ENCODE measurements at places on chromosomes 5 and 9.

DNA sequence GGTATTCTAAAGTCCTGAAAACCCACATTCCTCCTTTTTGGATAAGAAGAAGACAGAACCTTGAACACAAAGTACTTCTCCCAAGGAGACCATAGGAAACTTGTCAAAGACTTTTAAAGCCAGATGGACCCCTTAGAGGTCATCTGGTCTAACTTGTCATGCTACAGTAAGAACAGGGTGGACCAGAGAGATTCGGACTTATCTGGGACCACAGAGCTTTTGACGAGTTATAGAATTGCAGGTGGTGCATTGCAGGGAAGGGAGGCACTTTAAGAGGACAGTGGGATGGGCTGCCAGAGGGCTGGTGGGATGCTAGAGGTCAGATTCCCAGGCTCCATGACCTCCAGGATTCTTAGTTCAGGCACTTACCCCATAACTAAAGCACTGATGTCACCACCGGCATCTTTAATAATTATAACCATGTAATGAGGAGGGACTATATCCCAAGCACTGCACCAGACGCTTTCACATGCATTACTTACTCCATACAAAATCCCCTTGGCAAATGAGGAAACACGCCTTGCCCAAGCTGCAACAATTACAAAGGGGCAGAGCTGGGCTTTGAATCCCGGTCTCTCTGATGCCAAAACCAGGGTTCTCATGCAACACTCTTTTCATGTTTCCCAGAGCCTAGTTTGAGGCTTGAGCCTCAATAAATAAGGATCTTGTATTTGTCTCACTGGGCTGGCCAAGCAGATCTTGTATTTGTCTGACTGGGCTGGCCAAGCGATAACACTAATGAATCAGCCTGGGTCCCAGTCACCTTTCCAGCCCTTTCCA, 12.8 kb upstream of the GPX3 start:
- DNase-seq, result no peak

- no peak for DNase-seq
Observed at GRCh38 chr5:136135536-136135935, 2.9 kb downstream of the SMAD5 start.

DNA sequence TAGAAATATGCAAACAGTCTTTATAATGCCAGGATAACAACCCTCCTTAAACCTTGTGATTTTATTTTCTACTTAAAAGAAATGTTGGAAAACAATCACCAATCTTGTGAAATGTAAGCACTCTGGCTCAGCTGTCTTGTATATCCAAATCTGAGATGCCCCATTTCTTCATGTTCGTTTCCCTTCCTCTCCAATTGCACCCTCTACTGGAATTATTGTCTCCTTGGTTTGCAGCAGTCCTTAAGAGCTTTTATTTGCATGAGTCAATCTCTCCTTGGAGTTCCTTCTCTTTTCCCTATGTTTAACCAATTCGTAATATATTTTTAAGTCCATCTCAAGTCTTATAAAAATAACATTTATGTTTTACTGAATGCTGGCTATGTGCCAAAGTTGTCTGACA, 362.0 kb upstream of the CDH10 start:
- DNase-seq, result peak; percentile 62

GRCh38 chr5:67581203-67581602, 384.6 kb upstream of the CD180 start:
- DNase-seq, result peak; percentile 2

Measured in NCI-H82 (cell line).